ENCODE measurements at places on chromosomes 12 and 14.
A peak's percentile ranks its signal among the peaks of the same experiment; 100 is the strongest.

GRCh38 chr14:71395151-71395604 lies 487.9 kb downstream of the PCNX1 start:
- no peak for DNase-seq

- peak; percentile 16 for DNase-seq
Observed at GRCh38 chr12:3041558-3042164, 35.5 kb upstream of the TSPAN9 start.

DNA sequence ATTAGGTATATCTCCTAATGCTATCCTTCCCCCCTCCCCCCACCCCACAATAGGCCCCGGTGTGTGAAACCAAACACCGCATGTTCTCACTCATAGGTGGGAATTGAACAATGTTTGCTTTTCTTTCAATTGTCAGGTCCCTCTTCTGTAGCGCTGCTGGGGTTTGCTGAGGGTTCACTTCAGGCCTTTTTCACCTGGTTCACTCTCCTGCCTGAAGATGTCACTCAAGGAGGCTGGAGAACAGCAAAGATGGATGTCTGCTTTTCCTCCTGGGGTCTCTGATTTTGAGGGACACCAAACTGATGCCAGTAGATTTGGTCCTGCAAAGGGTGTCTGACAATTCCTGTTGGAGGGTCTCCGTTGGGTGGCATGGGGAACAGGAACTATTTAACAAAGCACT lies 35.8 kb downstream of the KLRK1 start:
- no peak for DNase-seq

DNA sequence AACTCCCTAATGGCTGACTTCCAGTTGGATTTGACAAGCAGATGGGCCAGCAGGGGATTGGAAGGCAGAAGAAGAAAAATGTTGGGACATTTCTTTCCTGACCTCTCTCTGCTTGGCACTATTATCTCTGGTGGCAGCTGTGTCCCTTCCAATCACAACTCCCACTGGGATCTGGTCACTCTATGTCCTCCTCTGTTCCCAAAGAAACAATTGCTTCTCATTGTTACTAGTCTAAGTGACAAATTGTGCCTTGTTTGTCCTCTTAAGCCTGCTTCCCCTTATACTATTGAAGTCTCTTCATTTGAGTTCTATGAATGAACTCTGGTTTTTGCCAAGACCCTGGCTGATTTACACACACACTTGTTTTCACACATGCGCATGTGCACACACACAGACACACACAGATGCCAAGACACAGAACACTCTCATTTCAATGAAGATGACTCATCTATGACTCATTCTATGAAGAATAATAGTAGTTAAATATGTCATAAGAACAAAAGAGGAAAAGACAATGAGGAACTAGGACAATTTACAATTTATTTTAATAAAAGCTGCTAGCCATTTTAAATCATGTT lies 83.0 kb upstream of the FAR2 start:
- no peak for DNase-seq

DNA sequence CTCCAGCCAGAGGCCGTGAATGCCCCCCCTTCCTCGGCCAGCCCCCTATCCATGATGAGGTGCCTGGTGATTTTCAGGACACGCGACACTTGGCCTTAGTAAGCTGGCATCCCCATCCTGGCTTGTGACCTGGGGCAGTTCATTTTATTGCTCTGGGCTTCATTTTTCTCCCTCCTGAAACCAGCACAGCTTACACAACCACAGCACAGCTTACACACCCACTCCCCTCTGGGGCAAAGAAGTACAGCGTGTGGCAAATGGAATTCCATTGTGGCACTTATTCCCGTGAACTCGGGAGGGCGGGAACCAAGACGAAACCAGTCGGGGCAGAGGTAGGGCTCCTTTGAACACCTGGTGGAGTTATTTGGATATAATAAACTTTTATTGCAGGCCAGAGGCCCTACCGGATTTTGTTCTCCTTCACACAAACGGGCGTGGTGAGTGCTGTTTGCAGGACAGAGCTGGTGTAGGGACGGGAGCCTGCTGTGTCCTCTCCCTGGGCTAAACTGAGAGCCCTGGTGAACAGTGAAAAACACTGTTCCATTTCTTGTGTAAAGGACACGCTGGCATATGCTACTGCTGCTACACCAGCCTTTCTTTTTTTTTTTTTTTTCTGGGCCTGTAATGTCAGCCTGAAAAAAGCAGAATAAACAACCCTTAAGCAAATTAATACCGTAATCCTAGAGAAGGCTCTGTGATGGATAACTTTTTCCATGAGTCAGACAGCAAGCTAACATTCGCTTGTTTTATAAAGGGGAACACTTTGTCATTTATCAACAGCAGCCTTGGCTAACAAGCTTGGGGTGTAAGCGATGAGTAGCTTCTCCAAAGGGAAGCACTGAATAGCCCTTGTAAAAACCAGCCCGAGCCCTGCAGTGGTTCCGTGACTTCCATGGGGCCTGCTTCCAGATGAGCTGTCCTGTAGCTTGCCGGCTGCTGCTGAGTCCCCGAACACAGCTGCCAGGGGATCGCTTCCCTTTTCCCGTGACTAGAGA lies 29.3 kb downstream of the CD9 start:
- DNase-seq = no peak

GRCh38 chr12:27277846-27278260 lies 33.8 kb downstream of the STK38L start:
- DNase-seq = no peak

All from SHP77 treated with DMSO at 0.1 percent for 48 hours (cell line).